ENCODE measurements at places on chromosomes 7 and 10.
A peak's percentile ranks its signal among the peaks of the same experiment; 100 is the strongest.

- no peaks in the 10 kb centered on the region for H3K36me3 ChIP-seq
- no peak overlapping the region for H3K4me3 ChIP-seq
- H3K27ac ChIP-seq, result no peak overlapping the region
- no peak for DNase-seq
- H3K4me1 ChIP-seq, result no peaks in the 10 kb centered on the region
These were observed 323.3 kb upstream of the ZNF32 start for GRCh38 chr10:43971981-43972380.

- H3K27ac ChIP-seq, result no peak overlapping the region
- H3K4me3 ChIP-seq, result no peak overlapping the region
- peaks cover 5% of the 10 kb centered on the region for H3K27me3 ChIP-seq
These were observed 258.3 kb downstream of the SNX13 start for GRCh38 chr7:17681965-17682364.

DNA sequence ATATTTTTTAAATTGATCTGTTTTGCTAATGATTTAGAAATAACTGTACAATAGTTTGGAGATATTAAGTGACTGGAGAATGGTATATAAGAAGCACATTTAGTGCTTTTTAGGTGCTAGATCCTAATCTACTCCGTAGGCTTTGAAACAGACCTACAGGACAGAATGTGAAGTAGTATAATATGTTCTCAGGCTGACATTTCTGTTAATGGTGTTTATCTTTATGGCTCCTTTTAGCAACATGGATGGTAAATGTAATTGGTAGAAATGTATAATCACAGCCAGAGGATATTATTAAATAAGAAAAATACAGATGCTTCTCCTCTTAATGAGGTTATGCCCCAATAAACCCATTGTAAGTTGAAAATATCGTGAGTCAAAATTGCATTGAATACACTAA, 30.6 kb upstream of the CCDC7 start:
- no peak overlapping the region for H3K4me3 ChIP-seq
- DNase-seq, result no peak
- no peak overlapping the region for H3K27ac ChIP-seq
- H3K36me3 ChIP-seq, result no peaks in the 10 kb centered on the region

DNA sequence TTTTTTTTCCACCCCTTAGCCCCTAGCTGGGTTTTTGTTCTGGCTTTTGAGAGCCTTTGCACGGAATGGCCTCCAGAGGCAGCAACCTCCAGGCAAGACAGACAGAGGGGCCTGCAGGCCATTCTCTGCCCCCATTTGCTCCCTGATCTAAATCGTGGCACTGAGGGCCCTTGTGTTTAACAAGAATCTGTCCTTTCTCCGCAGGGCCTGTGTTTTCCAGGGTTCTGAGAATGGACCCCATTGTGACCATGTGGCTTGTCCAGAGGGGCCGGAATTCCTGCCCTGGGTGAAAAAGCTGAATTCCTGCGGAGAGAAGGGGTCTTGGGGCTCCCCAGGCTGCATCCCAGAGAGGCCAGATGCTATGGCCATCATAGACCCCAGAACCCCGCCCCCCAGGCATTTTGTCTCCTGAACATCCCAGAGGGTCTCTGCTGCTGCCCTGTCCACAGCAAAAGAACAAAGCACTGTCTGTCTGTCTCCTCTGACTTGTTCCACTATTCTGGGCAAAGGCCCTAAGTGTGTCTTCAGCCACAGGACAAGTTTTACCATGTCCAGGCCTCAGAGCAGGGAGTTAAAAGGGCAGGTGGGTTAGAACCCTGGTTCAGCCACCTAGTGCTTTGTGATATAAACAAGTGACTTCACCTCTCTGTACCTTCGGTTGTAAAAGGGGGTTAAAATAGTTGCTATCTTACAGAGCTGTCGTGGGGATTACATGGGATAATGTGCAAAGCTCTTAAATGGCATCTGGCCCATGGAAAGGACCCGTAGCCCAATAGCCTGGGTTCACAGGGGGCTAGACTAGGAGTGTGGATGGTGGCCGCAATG, 155.6 kb downstream of the SH3PXD2A start:
- no peaks in the 10 kb centered on the region for H3K36me3 ChIP-seq
- no peak for DNase-seq
- H3K4me1 ChIP-seq, result peaks cover 22% of the 10 kb centered on the region

GRCh38 chr7:47354831-47355541, 226.9 kb downstream of the TNS3 start:
- H3K27ac ChIP-seq, result no peak overlapping the region
- no peak overlapping the region for H3K4me3 ChIP-seq
- no peaks in the 10 kb centered on the region for H3K27me3 ChIP-seq

DNA sequence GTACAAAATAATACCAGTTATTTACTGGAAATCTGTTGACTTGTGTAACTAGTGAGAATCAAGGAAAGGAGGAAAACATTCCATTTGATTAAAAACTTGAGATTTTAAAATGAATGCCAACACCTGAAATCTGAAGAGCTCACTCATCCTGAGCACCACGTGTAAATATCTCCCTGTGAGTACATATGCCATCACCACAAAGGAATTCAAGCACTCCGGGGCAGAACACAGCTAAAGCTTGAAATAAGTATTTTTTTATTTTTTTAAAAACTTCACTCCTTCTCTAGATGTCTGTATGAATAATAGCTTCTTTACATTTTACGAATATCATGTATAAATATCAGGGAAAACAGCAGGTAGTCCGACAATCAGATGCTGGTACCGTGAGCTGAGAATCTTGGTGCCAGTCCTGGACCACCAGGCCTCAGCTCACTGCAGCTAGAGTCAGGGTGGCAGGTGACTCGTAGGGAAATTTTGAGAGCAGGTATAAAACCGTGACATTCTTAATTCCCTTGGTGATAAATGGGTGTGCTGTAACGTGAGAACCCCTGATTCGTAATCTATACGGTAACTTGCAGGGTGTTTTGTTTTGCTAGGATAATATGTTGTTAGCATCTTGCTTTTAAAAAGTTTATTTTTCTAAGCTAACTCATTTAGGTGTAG, 12.7 kb downstream of the LMTK2 start:
- H3K4me3 ChIP-seq, result no peak overlapping the region
- no peak overlapping the region for H3K27ac ChIP-seq
- H3K4me1 ChIP-seq, result peaks cover 7% of the 10 kb centered on the region
- H3K27me3 ChIP-seq, result peaks cover 61% of the 10 kb centered on the region

GRCh38 chr10:100888957-100889356, 23.8 kb upstream of the SLF2 start:
- no peaks in the 10 kb centered on the region for H3K36me3 ChIP-seq
- H3K27me3 ChIP-seq, result peaks cover 63% of the 10 kb centered on the region
- DNase-seq, result no peak
- no peak overlapping the region for H3K27ac ChIP-seq
- H3K4me3 ChIP-seq, result no peak overlapping the region
- no peaks in the 10 kb centered on the region for H3K4me1 ChIP-seq

- no peaks in the 10 kb centered on the region for H3K27me3 ChIP-seq
- H3K36me3 ChIP-seq, result no peaks in the 10 kb centered on the region
- peak overlapping the region; percentile 95 for H3K4me3 ChIP-seq
- H3K4me1 ChIP-seq, result peaks cover 24% of the 10 kb centered on the region
- no peak for DNase-seq
These were observed 846 bp downstream of the ANKRD26 start for GRCh38 chr10:27099448-27099847.

- no peak overlapping the region for H3K27ac ChIP-seq
- no peaks in the 10 kb centered on the region for H3K36me3 ChIP-seq
- H3K4me1 ChIP-seq, result no peaks in the 10 kb centered on the region
- no peaks in the 10 kb centered on the region for H3K27me3 ChIP-seq
These were observed 27.0 kb downstream of the LMOD2 start for GRCh38 chr7:123682690-123683089.

GRCh38 chr7:4436361-4436895, 245.7 kb upstream of the FOXK1 start:
- no peak overlapping the region for H3K27ac ChIP-seq
- no peak for DNase-seq
- H3K4me3 ChIP-seq, result no peak overlapping the region
- H3K4me1 ChIP-seq, result no peaks in the 10 kb centered on the region
- peaks cover 6% of the 10 kb centered on the region for H3K27me3 ChIP-seq

GRCh38 chr7:101125989-101126650, 784 bp upstream of the SERPINE1 start:
- no peak for DNase-seq
- H3K27me3 ChIP-seq, result peaks cover 12% of the 10 kb centered on the region
- H3K4me1 ChIP-seq, result peaks cover 42% of the 10 kb centered on the region
- no peak overlapping the region for H3K27ac ChIP-seq

GRCh38 chr10:49458869-49459268, 63.0 kb upstream of the DRGX start:
- H3K36me3 ChIP-seq, result peaks cover 70% of the 10 kb centered on the region
- no peak overlapping the region for H3K27ac ChIP-seq
- DNase-seq, result no peak
- H3K4me3 ChIP-seq, result no peak overlapping the region

DNA sequence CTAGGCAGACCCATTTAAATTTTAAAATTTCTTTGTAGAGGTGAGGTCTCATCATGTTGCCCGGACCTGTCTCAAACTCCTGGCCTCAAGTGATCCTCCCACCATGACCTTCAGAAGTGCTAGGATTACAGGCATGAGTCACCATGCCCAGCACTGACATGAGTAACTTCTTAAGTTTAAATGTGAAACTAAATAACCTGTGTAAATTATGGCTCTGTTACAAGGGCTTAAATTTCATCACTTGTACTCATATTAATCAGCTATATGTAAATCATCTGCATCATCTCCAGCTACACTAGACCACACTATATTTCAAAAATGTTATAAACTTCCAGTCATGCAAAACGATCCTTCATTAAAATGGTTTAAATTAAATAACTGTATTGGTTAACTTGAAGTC, 56.1 kb downstream of the ATAD1 start:
- H3K27ac ChIP-seq, result no peak overlapping the region
- no peak overlapping the region for H3K4me3 ChIP-seq
- DNase-seq, result no peak
- no peaks in the 10 kb centered on the region for H3K27me3 ChIP-seq
- H3K36me3 ChIP-seq, result peaks cover 5% of the 10 kb centered on the region

- DNase-seq, result peak; percentile 79
- peak overlapping the region; percentile 80 for H3K27ac ChIP-seq
- H3K4me1 ChIP-seq, result peaks cover 54% of the 10 kb centered on the region
- peaks cover 34% of the 10 kb centered on the region for H3K36me3 ChIP-seq
- peak overlapping the region; percentile 73 for H3K4me3 ChIP-seq
- H3K27me3 ChIP-seq, result no peaks in the 10 kb centered on the region
These were observed 111.3 kb upstream of the ASAH2 start for GRCh38 chr10:50362547-50363125.
